MM.1S (cell line): ENCODE measurements at places on chromosomes 16 and 17.
A peak's percentile ranks its signal among the peaks of the same experiment; 100 is the strongest.

GRCh38 chr17:48241770-48242497, 134.4 kb downstream of the SNX11 start:
- no peak for DNase-seq

- DNase-seq = no peak
These were observed 7.7 kb downstream of the CDH1 start for GRCh38 chr16:68744744-68745280.

- no peak for DNase-seq
These were observed 21.9 kb downstream of the ORC6 start for GRCh38 chr16:46711106-46712058.

DNA sequence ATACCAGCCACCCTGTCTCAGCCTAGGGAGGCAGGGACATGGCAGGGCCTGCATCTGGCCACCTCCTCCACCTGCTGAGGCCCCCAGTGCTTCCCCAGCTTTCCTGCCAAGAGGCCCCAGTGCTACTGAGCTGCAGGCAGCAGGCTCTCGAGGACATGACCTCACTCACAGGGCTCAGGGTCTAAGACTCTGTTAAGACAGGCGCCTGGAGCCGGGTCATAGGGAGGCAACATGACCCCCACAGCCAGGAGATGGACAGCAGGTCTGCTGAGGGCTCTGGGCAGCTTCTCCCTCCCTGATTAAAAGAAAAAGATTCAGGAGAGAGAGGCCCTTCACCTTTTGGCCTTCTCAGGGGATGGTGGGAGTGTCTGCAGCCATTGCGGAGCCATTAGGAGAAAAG, 23.2 kb upstream of the FASN start:
- DNase-seq = no peak

DNA sequence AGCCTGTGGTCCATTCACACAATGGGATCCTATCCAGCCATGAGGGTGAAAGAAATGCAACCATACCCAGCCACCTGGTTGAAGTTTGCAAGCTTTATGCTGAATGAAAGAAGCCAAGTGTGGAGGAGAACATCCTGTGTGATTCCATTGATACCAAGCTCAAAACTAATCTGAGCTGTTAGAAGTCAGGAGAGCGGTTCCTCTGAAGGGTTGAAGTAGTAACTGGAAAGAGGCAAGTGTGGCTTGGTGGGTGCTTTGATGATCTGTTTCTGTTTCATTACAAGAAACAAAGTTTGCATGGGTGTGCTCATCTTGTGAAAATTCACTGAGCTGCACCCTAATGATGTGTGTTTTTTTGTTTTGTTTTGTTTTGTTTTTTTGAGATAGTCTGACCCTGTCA, 99.4 kb downstream of the SALL1 start:
- DNase-seq = no peak

- no peak for DNase-seq
These were observed 339.0 kb downstream of the TMEM114 start for GRCh38 chr16:8251298-8251697.

GRCh38 chr17:5677620-5678019, 93.3 kb upstream of the NLRP1 start:
- DNase-seq = no peak

DNA sequence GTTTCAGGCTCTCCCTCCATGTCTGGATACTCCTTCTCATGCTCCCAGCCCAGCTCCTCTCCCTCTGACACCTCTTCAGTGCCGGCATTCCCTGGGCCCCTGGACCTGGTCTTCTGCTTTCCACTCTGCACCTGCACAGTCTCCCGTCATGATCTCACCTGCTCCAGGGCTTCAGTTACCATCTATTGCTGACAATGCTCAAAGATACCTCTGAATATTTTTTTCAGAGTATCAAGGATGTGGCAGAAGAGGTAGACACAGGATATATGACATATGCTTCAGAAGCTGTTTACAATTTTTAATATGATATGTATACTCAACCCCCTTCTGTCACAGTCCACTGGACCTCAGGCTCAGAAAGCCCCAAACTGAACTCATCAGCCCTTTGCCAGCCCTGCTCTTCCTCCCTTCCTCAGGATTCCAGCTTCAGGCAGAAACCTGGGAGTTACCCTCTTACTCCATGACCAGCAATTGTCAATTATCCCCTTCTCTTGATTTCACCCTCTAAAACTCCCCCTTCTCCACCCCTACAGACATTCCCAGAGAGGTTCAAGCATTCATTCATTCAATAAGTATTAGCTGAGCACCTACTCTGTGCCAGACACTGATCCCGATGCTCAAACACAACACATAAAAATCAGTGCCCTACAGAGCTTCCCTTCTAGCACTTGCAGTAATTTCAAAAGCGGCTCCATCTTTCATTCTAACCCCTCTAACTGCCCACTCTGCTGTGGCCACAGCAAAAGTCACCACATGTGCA, 7.8 kb upstream of the MLLT6 start:
- DNase-seq = peak; percentile 12

- DNase-seq = no peak
These were observed 25.8 kb upstream of the NAT9 start for GRCh38 chr17:74801896-74802295.

GRCh38 chr16:78996790-78997189, 603.7 kb downstream of the MAF start:
- no peak for DNase-seq

- no peak for DNase-seq
These were observed 2.7 kb downstream of the IGFBP4 start for GRCh38 chr17:40445751-40446468.

DNA sequence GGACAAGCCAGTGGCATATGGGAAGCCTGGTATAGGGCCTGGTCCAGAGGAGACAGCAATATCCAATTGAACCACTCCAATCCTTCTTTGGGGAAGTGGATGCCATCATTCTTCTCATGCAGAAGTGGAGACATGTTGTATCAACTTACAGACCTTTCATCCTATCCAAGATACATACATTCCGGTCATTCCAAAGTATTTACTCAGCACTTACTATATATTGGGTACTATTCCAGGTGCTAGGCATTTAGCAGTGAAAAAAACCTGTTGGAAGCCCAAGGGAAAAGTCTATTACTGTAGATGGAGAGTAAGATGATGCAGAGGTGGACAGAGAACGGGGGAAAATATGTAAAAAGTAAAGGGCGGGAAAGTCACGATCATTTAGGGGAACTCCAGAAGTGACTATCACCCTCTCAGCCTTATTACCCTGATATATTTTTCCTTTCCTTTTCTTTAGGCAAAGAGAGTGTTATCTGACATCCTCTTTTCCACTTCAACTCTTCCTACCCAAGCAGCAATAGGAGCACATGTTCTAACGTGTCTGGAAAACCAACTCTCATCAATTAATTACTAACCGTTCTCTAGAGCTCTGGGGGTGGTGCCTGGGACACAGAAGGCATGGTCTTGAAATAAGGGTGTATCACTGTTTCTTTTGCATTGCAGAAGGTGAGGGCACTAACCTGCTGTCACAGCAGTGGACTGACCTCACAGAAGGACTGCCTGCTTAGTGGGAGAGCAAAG, 210.1 kb upstream of the MAF start:
- DNase-seq = no peak

DNA sequence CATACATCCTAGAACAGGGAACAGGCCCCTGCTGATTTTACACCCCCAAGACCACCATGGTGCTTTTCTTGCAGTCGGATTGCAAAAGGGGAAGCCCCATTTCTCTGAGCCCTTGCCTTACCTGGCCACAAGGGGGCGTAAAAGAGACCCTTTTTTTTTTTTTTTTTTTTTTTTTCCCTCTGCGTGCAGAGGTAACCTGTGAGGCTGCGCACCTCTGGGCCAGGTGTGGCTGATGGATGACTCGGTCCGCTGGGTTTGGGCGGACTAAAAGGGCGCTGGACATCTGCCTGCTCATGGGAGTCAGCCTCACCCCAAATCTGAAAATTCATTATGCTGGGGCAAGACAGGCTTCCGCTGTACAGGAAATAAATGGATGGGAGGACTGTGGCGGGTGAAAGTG, 281.0 kb downstream of the CBLN1 start:
- DNase-seq = peak; percentile 15

- DNase-seq = peak; percentile 24
These were observed 69.2 kb upstream of the CES5A start for GRCh38 chr16:55944377-55944802.

- DNase-seq = no peak
These were observed 1.6 kb downstream of the NDUFAF8 start for GRCh38 chr17:81240761-81241160.

DNA sequence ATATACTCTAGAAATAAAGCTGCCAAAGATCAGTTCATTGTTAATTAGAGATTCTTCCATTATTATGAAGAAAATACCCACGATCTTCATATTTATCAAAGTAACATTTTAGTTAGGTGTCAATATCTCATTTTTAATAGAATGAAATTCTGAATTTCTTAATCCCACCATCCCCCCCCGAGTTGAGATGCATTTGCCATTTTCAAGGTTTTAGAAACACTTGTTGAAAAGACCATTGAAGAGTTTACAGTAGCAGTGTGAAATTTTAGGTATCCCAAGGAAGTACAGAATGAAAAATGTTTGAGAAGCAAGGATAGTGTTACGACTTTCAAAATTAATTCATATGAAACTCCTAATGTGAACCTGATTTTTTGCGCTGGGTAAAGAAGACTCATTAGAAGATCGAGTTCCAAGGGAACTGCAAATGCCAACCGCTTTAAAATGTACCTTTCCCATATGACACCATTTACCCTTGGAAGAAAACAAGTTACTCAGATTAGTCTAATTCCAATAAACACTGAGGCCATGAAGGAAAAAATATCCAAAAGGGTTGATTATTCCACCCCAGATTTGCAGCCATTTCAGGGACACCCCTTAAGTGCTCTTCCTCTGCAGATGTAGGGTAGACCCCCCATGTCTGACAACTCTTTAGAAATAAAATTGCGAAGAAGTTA, 731 bp downstream of the IKZF3 start:
- no peak for DNase-seq
